ENCODE measurements at places on chromosomes 13 and 19.

DNA sequence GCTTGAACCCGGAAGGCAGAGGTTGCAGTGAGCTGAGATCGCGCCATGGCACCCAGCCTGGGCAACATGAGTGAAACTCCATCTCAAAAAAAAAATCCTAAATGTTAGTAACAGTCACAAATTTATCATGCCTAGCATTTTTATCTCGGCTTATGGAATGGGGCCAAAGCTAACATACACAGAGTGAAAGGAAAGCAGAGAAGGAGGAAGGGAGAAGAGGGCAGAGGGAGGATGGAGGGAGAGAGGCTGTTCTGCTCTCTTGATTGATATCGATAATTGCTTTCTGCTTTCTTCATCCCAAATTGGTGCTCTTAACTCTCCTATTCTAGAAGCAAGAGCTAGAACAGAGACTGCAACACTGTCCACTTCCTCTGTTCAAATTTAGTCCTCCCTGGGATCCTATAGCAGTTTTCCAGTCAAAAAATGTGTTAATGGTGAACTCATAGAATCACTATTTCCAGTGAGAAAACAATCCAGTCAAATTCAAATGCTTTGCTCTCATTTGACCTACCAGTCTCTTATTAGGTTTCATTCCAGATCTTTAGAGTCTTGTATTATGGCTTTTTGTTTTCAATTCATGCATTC lies 15.8 kb upstream of the TUBGCP3 start:
- no peak for DNase-seq

- DNase-seq: no peak
These were observed 141.6 kb upstream of the SOX1 start for GRCh38 chr13:111925146-111925875.

DNA sequence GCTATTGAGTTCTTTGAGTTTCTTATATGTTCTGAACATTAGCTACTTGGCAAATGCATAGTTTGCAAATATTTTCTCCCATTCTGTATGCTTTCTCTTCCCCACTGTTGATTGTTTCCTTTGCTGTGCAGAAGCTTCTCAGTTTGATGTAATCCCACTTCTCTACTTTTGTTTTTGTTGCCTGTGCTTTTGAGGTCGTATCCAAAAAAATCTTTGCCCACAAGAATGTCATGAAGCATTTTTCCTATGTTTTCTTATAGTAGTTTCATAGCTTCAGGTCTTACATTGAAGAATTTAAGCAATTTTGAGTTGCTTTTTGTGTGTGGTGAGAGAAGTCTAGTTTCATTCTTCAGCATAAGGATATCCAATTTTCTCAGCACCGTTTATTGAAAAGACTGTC lies 536.7 kb upstream of the ARGLU1 start:
- DNase-seq: no peak

GRCh38 chr13:105806628-105806920 lies 728.9 kb downstream of the EFNB2 start:
- no peak for DNase-seq

- DNase-seq: no peak
These were observed 49.3 kb upstream of the TDRD3 start for GRCh38 chr13:60347690-60348089.

DNA sequence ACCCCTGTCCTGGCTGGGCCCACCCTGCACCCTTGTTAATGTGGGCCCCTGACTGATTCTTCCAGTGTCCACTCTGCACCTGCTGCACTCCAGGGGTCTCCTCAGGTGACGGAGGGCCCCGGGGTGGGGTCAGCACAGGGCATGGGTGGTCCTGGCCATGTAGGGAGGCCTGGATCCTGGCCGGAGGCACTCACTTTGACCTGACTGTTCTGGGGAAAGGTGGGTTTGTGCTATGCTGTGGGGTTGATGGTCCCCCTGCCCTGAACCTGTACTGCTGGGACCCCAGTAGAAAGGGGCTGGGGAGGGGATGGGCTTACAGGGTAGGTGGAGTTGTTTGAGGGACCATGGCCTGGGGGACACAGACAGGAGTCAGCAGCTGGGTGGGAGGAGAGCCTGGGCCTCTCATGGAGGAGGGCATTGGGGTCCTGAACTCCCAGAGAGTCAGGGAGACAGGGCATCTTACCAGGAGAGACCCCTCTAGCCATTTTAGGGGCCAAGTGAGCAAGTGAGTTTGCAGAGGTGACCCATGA lies 25.8 kb upstream of the CEACAM1 start:
- DNase-seq: no peak

DNA sequence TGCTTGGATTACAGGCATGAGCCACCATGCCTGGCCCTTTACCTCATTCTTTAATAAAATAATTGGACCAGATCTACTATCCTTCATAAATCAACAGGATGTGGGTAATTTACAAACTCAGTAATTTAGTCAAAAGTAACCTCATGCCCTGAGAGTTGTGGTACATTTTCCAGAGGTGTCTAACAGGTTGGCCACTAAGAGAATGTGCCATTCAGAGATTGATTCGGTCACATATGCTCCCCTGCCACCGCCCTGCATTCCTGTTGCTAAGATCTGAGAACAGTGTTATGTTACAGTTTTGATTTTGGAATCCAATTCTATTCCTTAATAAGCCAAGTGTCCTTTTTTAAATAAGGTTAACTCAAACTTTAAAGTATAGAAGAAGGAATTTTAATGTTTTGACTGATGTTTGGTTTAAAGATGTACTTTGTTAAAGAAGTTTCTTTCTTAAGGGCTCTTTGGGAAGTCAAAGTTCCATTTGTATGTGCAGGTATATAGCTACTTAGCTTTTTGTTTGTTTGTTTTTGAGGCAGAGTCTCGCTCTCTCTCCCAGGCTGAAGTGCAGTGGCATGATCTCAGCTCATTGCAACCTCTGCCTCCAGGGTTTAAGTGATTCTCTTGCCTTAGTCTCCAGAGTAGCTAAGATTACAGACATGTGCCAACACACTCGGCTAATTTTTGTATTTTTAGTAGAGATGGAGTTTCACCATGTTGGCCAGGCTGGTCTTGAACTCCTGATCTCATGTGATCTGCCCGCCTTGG lies 29.2 kb downstream of the PHF11 start:
- no peak for DNase-seq

DNA sequence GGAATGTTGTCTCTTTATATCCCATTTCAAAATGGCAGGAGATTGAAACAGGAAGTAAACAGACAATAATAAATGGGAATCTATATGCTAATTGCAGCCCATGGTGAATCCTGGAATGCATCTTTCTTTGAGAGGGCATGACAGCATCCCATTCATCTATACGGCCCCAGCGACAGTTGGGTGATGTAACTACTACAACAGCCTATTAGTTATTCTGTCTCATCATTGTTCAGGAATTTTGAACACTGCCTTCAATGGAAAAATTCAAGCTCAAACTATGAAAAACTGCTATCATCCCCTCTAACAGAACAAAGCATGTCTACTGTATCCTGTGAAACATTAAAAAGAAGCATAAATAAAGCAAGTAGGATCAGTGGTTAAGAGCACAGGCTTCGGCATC lies 262.1 kb downstream of the DCT start:
- no peak for DNase-seq

- DNase-seq: no peak
These were observed 544.6 kb downstream of the GPC6 start for GRCh38 chr13:93771227-93771626.

DNA sequence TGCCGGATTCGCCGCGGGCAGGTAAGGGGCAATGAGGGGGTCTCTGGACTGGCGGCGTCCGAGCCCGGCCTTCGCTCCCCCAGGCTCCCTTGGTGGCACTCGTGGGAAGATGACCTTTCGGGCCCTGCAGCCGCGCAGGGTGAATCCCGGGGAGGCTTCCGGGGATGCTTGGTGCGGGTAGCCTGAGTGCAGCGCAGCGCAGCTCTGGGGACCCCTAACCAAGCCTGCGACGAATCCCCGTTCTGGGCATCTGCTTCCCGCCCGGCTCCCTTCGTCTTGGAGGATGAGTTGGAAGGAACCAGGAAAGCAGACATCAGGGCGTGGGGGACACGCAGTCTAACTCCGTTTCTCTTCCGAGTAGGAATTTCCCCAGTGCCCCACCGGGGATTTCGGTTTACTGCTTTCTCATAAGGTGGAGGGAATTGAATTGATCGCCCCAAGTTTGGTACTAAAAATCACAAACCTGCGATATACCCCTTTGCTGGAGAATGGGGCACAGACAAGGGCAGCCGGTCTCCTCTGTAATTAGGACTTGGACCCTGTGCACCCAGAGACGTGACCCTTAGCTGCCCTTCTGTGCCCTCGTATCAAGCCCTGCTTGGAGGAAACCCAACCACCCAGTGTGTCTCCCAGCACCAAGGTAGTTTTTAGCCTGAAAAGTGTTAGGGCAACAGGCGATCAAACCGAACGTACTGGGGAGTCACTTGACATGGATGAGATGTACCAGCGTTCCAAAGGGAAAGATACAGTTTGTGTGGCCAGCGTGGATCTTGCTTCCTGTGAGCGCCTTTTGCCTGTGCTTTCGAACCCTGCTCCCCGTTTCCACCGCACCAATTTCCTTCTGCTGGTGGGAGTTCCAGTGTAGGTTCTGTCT lies 1.0 kb downstream of the GPC5 start:
- no peak for DNase-seq

DNA sequence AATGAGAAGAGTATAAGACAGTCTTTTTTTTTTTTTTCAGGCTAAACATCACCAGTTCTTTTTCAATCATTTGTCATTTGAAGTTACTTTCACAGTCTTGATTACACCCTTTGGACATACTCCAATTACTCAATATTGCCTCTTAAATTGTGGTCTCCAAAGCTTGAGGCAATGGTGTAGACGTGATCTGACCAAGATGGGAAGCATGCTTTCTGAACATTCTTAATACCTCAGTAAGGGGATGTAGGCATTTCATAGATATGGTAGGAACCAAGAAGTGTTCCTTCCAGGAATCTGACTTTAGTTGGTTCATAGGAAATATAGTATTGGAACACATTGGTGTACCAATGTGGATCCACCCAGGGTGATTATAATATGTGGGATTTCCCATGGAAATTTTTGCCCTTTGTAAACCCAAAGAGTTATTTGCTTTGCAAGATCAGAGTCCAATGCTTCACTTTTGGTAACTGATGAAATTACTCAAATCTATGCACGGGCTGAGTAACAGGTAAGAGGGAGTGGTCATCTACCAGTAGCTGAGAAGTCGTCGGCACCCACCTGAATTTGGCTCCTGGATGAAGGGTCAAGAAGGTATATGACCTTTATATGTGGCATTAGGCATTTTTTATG lies 62.2 kb downstream of the ERCC5 start:
- no peak for DNase-seq

GRCh38 chr13:72462726-72463125 lies 264.7 kb downstream of the MZT1 start:
- DNase-seq: no peak

- no peak for DNase-seq
These were observed 9.2 kb downstream of the KANK3 start for GRCh38 chr19:8333767-8334457.

DNA sequence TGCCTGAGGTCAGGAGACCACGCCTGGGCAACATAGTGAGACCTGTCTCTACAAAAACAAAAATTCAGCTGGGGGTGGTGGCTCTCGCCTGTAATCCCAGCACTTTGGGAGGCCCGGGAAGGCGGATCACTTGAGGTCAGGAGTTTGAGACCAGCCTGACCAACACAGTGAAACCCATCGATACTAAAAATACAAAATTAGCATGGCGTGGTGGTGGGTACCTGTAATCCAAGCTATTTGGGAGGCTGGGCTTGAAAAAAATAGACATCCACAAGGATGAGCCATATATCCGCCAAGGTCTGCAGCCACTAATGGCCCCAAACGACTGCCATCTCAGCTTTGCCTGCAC lies 3.1 kb downstream of the RPS16 start:
- no peak for DNase-seq

GRCh38 chr19:4636151-4636717 lies 3.1 kb upstream of the TNFAIP8L1 start:
- no peak for DNase-seq

DNA sequence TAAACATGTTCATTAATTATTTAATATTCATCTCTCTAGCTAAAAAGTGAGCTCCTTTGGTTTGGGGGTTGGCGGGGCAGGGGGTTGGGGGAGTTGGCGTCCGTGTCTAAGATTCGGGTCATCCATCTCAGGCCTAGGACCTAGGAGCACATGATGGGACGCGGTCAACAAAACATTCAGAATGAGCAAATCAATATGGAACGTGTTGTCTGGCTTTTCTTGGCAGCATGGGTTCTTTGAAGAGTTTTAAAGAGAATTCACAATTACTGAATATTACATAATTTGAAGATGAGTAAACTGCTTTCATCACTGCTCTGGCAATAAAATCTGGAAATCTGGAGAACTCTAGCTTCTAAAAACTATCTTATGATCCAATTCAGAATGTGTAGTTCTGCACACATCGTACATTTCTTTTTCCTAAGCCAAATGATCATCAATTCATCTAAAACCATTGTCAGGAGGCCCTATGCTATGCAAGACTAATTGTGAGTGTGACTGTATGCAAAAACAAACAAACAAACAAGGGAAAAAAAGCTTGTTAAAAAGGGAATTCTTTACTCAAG lies 5.4 kb upstream of the ARGLU1 start:
- DNase-seq: no peak

- no peak for DNase-seq
These were observed 28.2 kb downstream of the CILP2 start for GRCh38 chr19:19566306-19566705.

DNA sequence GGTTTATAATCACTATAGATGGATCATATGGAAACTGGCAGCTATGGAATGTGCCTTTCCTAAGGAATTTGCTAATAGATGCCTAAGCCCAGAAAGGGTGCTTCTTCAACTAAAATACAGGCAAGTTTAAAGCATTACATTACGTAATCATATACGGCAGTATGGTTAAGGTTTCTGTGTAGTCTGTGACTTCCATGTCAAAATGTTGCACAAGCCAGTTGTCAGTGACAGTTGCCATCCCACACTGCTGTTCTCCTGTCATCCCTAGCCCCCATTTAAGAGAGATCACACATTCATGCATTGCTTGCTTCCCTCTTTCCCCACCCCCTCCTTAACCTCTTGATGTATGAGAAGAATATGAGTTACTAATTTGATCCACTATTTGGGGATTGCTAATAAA lies 47.3 kb downstream of the BRCA2 start:
- DNase-seq: no peak

DNA sequence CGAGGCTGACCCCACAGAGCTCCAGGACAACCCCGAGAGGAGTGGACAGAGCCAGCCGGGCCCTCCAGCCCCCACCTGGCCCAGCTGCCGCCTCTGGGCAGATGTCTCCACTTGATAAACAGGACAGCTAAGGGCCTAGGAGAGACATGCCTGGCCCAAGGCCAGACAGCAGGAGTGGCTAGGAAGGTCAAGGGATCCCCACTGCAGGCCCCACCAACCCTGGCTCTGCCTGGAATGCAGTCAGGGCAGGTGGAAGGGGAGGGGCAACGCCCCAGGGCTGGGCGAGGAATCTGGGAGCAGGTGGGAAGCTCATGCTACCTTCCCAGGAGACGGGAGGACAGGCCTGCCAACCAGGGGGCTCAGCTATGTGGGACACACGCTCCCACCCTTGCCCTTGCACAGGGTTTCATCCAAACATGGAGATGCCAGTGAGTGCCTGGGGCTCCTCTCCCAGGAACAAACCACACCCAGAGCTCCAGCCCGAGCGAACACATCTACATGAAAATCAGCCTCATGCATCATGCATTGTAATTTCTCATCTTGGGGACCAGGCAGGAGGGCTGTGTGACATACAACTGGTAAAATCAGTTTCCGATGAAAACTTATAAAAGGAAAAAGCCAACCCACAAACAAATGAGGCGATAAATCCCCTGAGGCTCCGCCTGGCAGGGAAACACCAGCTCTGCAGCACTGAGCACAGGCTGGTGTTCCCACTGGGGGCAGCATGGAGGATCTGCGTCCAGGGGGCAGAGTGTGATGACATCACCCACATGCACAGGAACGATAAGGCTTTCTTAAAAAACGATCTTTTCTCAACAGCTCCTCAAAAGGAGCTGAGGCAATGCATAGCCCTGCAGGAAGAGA lies 25.0 kb downstream of the SH3GL1 start:
- no peak for DNase-seq

- DNase-seq: no peak
These were observed 117.8 kb downstream of the IRS2 start for GRCh38 chr13:109668433-109669233.

Data from HCT116 (cell line).